ENCODE measurements at places on chromosomes 16 and 17. TPM values are rescaled to one million over a fixed set of nuclear protein-coding genes. Genes with fewer than 3 reads are reported as not detected.

SPG7 gene
- total RNA-seq: 83.3 TPM

NOXO1 gene
- not detected for total RNA-seq

GP1BA gene
- total RNA-seq: 4.2 TPM

TP53TG3F gene
- not detected for total RNA-seq

KRTAP2-2 gene
- not detected for total RNA-seq

NPIPA7 gene
- total RNA-seq: not detected

OTOP3 gene
- total RNA-seq: not detected

MMP15 gene
- 0.10 TPM for total RNA-seq

NLRP1 gene
- 118 TPM for total RNA-seq

ADCY9 gene
- 9.7 TPM for total RNA-seq

ZSCAN10 gene
- total RNA-seq: under 0.01 TPM

ARHGAP44 gene
- total RNA-seq: not detected

HES7 gene
- not detected for total RNA-seq

TAT gene
- total RNA-seq: not detected

SLC4A1 gene
- 0.42 TPM for total RNA-seq

HS3ST4 gene
- total RNA-seq: not detected

GCGR gene
- total RNA-seq: not detected

CCDC78 gene
- 1.0 TPM for total RNA-seq

All from mononuclear cell (primary cell).